ENCODE measurements at places on chromosomes 5 and 9.
A peak's percentile ranks its signal among the peaks of the same experiment; 100 is the strongest.

GRCh38 chr9:112041536-112042243, 133.4 kb downstream of the SUSD1 start:
- DNase-seq: no peak

GRCh38 chr9:132739710-132740310, 69.5 kb downstream of the GTF3C4 start:
- no peak for DNase-seq

DNA sequence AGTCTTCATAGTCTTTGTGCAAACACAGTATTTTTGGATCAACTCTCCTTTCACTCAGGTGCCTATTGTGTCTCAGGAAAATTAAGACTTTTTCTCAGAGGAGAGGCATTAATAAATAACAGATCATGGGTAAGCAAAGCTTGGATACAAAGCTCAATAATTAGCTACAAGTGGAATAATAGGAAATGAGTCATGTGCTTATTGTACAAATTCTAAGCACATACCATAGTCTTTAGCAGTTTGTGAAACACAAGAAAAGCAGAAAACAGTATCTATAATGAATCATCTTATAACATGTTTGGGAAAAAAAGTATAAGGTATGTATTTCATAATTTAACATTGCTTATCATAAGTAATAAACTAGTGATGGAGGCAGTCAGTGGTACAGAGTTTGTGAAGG, 477.0 kb downstream of the CDH10 start:
- no peak for DNase-seq

DNA sequence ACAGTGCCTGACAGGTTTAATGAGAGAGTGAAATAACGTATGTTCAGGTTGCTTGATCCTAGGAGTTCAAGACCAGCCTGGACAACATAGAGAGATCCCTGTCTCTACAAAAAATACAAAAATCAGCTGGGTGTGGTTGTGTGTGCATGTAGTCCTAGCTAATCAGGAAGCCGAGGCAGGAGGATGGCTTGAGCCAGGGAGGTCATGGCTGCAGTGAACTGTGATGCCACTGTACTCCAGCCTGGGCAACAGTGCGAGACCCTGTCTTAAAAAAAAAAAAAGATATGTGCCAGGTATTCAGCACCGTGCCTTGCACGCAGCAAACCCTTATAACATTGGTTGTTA, 38.8 kb upstream of the SPRY4 start:
- no peak for DNase-seq

DNA sequence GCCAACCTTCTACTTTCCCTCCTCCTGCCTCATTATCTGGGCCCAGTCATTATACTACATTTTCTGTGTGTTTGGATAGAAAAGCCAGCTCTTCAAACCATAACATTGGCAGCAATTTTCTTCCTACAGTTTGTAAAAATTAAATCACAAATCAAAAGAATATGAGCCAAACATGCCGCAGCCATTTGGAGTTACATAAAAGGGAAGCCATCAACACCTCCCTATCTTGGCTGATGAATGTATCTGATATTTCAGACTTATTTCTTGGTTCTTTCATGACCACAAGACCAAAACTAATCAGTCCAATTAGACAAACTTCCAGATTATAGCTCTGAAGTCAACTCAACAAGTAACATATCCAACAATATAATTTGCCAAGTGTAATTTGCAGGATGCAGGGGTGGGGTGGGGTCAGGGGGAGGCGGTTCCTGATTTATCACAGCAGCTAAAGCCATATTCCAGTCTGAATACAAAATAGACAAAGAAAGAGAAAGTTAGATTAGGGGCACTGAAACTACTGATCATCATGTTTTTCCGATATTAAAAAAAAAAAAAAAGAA, 89.4 kb upstream of the CNTLN start:
- no peak for DNase-seq

- no peak for DNase-seq
These were observed 373.0 kb upstream of the FTMT start for GRCh38 chr5:121478636-121479035.

DNA sequence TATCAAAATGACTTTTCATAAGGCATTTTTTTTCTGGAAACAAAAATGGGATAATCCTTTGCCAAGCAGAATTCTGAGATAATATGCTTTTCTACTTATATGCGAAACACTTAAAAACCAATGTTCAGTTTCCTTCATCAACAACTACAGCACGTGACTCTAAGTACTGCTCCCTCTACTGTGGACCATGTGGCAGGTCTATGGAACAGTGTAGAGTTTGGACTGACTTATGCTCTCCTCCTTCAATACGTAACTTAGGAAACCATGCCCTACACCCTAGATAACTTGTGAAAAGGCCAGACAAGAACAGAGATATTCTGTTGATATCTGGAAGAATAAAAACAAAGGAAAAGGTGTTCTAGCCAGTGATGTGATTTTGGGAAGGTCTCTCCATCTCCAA, 111.3 kb upstream of the GNA14 start:
- DNase-seq: no peak

GRCh38 chr9:99516657-99517049, 294.6 kb downstream of the SEC61B start:
- no peak for DNase-seq

DNA sequence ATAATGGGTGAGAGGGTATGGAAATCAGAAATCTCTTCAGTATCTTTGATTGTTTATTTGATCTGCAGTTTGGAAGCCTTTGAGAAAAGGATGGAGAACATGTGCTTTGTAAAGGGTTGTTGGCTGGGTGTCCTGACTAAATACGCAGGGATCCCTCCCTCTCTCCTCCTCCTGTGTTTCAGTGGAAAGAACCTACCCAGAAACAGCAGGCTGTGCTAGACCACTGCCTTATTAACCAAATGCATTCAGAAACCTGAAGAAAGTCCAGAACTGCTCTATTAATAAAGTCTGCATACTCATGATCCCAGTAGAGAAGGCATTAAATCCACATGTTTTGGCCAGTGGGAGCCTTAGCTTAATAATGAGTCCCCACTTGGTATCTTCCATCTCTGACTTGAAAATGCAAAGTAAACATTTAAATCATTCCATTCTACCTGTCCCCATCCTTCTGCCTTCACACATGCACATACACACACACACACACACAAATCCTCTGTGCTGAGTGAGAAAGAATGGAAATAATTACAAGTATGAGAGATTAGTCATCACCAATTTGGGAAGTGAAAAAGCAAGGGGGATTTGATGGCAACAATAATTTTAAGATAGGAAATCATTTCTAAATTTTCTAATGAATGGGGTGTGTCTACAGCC, 10.0 kb upstream of the LECT2 start:
- no peak for DNase-seq

DNA sequence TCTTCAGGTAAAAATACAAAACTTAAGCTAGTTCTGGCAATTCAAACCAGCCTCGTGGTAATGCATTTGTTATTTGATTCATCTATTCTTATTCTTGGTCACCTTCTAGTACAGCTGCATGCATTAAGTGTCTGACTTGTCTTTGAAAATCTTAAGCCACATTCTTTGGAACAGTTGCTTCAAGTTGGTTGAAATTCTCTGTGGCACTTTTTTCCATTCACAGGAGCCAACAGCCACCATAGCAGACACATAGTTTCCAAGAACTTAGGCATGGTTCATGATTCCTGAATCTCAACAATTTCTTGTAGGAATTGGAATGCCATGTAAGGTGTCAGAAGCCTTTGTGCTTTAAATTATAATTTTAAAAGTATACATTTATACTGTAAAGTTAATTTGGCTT, 47.4 kb upstream of the MEF2C start:
- no peak for DNase-seq

GRCh38 chr9:27412963-27413362, 111.1 kb upstream of the IFNK start:
- no peak for DNase-seq

- no peak for DNase-seq
These were observed 517.0 kb downstream of the GADD45G start for GRCh38 chr9:90121762-90122161.

- DNase-seq: no peak
These were observed 61.0 kb downstream of the APBA1 start for GRCh38 chr9:69611221-69611620.

DNA sequence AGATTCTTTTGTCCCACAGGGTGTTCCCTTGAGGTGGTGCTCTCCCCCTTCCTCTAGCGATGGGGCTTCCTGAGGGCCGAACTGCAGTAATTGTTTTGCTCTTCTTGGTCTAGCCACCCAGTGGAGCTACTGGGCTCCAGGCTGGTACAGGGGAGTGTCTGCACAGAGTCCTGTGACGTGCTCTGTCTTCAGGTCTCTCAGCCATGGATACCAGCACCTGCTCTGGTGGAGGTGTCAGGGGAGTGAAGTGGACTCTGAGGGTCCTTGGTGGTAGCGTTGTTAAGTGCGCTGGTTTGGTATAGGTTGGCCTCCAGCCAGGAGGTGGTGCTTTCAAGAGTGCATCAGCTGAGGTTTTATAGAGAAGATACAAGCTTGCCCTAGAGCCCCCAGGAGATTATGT, 20.4 kb upstream of the CEP72 start:
- no peak for DNase-seq

- DNase-seq: no peak
These were observed 317.2 kb upstream of the GRAMD2B start for GRCh38 chr5:126106029-126106428.

- no peak for DNase-seq
These were observed 180.3 kb downstream of the BNC2 start for GRCh38 chr9:16690205-16690604.

- DNase-seq: no peak
These were observed 89.6 kb downstream of the CCDC171 start for GRCh38 chr9:15642369-15642962.

- DNase-seq: no peak
These were observed 37.8 kb upstream of the SPDL1 start for GRCh38 chr5:169545762-169546161.

DNA sequence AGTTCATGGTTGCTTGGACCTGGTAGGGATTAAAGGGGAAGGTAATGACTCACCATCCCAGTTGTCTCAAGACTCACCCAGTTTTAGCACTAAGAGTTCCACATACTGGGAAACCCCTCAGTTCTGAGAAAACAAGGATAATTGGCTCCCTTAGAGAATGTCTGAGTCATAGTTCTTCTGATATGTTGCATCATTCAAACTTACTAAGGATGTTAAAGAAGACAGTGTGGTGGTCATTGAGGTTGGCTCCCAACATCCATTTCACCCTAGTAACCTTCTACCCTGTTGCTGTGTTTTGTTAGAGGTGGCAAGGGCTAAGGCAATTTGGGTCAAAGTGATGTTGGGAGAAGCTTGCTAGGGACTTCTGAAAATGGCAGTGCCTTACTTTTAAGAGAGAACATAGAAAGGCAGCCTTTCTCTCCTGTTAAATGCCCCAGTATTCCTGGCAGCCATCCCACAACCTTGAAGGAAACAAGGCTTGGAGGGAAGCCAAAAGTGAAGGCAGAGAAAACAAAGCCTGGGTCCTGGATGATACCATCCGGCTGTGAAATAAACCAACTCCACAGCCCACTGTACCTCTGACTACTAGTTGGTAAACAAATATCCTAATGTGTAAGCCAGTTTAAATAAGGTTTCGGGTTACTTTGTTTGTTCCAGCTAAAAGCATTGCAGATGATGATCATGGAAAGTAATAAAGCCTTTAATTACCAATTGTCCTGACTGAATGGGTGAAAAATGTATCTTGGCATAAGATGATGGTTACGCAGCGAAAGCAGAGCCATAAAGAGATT, 80.4 kb upstream of the ADAMTSL1 start:
- DNase-seq: no peak

DNA sequence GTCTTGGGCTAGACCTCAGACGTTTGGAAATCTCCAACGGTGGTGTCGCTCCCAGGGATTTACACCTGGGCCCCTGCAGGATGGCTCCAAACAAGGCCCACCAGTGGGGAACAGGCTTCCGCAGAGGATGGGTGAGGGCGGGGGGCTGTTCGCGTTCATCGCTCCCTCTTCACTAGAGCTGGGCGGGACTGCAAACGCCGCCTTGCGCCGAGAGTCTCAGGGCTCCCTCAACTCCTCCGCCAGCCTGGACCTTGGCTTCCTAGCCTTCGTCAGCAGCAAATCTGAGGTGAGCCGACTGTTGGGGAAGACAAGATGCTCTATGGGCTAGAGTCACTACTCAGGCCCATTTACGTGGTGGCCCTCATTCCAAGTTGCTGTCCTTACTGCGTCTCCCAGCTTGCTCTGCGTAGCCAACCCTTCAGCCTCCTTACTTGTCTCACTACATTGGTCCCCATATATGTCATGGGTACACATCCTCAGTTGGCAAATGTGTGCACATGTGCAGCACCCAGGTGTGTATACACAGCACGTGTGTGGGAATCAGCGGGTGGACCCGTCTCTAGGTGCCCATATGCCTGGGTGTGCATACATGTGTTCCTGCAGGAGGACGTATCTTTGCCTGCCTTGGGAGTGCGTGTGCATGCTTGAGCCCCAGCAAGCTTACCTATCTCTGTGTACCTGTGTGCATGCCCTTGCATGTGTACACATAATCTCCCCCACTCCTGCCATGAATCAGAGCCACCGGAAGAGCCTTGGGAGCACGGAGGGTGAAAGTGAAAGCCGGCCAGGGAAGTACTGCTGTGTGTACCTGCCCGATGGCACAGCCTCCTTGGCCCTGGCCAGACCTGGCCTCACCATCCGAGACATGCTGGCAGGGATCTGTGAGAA, 10.5 kb downstream of the RGS14 start:
- DNase-seq: no peak

DNA sequence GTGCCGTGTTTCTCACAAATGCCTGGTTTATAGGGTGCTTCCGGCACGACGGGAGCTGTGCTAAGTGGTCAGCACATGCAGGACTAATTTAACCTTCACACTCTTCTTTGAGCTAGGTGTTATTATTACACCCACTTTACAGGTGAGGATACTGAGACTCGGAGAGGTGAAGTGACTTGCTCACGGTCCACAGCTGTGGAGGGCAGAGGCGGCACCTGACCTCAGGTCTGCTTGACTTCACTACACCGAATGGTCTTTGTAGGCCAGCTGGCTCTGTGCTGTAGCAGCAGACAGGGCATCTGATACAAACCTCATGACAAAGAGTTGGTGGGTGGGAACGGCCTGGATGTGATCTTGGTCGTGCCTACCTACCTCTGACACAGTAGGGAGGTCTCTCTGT, 102.0 kb upstream of the BOD1 start:
- DNase-seq: no peak

GRCh38 chr5:153256-153655, 38.0 kb upstream of the LRRC14B start:
- DNase-seq: no peak

- peak; percentile 72 for DNase-seq
These were observed 194.4 kb downstream of the RGS3 start for GRCh38 chr9:113657765-113658544.

GRCh38 chr5:64505769-64506566, at the start of gene RGS7BP:
TSS of gene RGS7BP (plus strand) at chr5:64506015. CDS start at chr5:64506625, 610 bp downstream.
- no peak for DNase-seq

GRCh38 chr5:2415678-2416077, 335.8 kb downstream of the IRX2 start:
- DNase-seq: no peak

- no peak for DNase-seq
These were observed 5.2 kb downstream of the SH3RF2 start for GRCh38 chr5:145941448-145942130.

GRCh38 chr5:95649274-95649673, 2.7 kb downstream of the RFESD start:
- no peak for DNase-seq

- DNase-seq: no peak
These were observed 556.0 kb downstream of the EBF1 start for GRCh38 chr5:158543539-158544387.
